ENCODE measurements at places on chromosomes 7 and 10.

GRCh38 chr10:125554016-125554703 is 128.8 kb downstream of the TEX36 start:
- no peak for DNase-seq

GRCh38 chr10:53395449-53395848 is 622.9 kb upstream of the MBL2 start:
- no peak for DNase-seq

DNA sequence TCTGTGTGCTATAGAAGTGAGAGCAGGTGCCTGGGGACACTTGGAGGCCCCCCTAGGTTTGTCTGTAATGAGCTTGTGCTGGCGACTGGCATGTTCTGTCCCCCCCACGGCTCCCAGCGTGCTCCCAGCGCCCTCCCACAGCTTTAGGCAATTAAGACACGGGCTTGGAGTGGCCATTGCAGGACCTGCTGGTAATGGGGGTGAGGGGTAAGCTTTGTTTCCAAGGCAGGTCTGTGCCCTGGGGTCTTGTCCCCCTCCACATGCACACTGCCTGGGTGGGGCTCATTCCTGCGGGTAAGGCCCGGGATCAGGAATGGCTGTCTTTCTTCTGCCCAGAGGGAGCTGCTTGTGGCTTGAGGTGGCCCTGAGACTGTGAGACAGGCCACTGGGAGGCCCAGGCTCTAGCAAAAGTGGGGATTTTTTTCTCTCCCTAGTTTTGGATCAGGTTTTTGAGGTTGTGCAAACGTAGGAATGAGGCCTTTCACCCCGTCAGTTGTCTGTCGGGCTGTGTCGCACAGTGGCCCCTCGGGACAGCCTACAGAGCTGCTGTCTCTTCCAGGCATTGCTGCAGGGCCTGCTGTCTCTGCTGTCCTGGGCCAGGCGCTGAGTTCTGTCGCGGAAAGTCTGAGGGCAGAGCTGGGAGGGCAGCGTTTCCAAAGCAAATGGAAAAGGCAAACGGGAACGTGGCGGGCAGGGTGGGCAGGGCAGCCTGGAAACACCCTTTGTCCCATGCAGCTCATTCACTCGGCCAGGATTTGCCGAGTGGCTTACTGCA is 107.4 kb downstream of the LHPP start:
- no peak for DNase-seq

DNA sequence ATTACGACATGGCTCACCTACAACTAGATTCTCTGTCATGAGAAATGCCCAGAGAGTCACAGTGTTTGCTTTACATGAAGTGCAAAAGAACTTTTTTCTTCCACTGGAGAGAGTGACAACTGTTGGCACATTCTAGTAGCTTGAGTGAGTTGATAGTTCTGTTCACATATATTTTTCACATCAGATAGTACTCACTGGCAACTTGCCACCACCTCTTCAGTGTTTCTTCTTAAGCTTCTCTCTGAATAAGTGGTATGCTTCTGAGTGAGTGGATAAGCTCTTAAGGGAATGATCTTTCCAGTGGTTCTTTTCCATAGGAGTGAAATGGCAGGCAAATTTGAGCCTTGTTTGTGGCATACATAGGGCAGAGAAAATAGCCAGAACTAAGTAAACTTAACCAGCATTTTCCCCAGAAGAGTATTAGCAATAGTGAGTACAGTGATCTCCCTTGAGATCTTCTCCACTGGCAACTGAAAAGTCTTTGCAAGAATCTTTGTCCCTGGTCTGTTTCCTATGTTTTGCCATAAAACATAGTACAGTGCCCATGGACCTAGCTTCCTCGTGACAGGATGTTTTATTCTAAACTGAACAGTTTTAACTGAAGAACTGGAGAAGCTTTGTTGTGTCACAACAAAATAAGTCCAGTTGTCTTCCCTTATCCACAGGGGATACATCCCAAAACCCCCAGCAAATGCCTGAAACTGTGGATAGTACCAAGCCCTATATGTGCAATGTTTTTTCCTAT is 125.4 kb upstream of the CDK13 start:
- no peak for DNase-seq

DNA sequence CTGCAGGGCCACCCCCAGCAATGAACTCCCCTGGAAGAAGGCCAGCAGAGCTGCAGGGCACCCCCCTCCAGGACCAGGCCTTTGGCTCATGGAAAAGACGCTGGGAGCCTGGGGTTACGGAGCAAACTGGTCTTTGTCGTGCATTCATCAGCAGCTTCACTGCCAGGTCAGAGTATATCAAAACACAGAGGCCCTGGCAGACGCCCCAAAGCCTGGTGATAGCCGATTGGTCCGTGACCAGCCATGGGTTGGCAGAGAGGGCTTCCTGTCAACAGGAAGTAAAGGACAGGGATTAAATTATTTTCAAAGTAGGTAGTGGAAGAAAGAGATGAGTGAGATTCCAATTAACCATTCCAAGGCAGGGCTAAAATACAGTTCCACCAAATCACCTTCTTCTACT is 9.0 kb downstream of the PRKAG2 start:
- DNase-seq: no peak
